ENCODE measurements at places on chromosomes 7 and 10.

- no peak for DNase-seq
Measured at GRCh38 chr10:66940965-66941364, 15.1 kb downstream of the LRRTM3 start.

DNA sequence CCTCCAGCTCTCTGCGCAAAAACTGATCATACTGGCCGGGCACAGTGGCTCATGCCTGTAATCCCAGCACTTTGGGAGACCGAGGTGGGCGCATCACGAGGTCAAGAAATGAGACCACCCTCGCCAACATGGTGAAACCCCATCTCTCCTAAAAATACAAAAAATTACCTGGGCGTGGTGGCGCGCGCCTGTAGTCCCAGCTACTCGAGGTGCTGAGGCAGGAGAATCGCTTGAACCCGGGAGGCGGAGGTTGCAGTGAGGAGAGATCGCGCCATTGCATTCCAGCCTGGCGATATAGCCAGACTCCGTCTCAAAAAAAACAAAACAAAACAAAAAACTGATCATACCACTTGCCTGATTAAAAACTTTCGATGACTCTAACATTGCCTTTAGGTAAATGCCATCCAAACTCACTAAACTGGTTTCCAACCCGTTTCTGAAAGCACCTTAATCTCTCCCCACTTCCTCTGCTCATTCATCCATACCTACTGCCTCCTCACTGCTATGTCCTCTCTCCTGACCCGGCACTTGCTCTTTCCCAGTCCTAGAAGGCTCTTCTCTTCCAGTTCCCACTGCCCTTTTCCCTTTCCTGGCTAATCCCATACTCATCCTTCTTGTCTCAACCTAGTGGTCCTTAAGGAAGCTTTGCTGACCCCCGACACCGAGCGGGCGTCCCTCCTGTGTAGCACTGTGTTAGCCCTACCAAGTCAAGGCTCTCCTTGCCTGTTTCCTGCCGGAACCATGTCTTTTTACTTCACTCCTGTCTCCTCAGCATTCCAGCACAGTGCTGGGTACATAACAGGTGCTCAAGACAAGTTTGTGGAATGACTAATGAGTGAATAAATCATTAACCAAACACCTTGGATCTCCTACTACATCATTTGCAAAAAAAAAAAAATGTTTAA lies 686 bp upstream of the MIOS start:
- no peak for DNase-seq

- DNase-seq: no peak
Measured at GRCh38 chr10:28906415-28906814, 229.1 kb downstream of the BAMBI start.

DNA sequence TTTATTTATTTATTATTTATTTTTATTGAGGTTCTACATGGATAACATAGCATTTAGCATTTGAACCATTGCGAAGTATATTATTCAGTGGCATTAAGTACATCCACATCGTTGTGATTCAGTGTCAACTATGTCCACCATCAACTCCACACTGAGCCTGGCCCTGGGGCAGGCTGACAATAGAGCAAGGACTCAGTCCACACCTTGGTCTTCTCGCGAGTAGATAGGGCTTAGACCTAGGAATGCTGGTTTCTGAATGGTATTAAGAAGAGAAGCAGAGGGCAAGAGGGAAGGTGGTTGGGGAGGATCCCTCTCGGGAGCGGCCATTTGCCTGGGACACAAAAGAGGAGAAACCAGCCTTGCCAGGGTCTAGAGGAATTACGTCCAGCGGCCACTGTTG lies 599.2 kb upstream of the MGMT start:
- no peak for DNase-seq

DNA sequence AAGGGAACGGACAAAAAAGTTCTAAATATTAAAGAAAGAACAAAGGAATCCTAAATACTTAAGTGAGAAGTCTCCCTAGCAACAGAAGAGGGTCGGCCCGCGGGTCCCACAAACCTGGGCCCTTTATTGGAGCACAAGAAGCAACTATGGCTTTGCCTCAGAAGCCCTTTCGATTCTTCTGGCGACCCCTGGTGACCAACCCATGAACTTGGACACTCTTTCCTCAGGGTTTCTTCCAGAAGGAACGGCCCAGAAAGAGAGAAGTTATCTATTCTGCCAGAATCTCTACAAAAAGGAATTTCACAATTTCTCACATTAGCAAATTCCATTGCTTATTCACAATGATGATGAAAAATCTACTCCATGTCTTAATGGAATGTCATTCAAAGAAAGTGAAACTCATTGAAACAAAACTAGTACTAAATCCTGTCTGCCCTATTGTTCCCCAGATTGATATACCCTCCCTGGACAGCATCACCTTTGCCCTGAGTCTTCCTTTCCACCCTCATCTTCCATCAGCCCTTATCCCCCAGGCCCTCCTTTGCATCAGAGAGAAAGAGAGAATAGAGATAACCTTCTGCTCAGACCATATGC lies 43.7 kb downstream of the CPVL start:
- peak; percentile 26 for DNase-seq

GRCh38 chr10:122253605-122254004 lies 17.5 kb upstream of the BTBD16 start:
- no peak for DNase-seq

DNA sequence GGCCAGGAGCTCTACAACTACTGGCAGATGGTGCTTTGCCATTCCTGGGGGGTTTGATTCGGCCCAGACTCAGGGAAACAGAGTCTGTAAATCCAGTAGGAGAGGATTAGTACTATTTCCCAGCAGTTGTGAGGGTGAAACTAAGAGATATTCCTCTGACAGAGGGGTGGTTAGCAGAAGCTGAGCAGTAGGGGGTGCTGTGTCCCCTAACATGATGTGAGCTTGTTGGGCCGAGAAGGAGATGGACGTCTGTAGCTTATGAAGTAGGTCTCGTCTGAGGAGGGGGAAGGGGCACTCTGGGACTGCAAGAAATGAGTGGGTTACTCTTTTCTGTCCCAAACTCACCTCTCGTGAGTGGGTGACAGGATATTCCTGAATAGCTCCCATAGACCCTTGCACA lies 179.2 kb upstream of the MBL2 start:
- DNase-seq: peak; percentile 10

DNA sequence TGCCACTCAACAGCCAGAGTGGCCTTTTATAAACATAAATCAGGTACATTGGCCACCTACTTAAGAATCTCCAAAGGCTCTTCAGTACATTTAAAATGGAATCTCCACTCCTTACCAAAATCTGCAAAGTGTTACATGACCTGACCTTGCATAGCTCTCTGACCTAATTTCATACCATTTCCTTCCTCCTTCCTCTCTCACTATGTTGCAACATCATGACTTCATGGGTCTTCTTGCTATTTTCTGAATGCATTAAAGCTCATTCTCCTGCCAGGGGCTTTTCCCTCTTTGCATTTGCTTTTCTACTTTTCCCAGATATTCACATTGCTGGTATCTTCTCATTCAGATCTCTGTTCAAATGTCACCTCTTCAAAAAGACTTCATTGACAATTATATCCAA lies 22.1 kb upstream of the PPP1R17 start:
- DNase-seq: no peak

- no peak for DNase-seq
Measured at GRCh38 chr7:115087437-115087836, 165.5 kb downstream of the MDFIC start.

DNA sequence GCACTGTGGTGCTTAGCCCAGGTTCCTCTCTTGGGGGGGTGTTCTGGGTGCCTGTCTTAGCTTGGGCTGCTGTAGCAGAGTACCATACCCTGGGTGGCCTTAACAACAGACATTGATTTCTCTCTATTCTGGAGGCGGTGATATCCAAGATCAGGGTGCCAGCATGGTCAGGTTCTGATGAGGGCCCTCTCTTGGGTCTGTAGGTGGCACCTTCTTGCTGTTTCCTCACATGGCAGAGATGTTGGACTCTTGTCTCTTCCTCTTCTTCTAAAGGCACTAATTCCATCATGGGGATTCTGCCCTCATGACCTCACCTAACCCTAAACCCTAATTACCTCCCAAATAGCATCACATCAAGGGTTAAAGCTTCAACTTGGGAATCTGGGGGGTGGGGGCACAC lies 19.9 kb upstream of the CRHR2 start:
- DNase-seq: no peak

DNA sequence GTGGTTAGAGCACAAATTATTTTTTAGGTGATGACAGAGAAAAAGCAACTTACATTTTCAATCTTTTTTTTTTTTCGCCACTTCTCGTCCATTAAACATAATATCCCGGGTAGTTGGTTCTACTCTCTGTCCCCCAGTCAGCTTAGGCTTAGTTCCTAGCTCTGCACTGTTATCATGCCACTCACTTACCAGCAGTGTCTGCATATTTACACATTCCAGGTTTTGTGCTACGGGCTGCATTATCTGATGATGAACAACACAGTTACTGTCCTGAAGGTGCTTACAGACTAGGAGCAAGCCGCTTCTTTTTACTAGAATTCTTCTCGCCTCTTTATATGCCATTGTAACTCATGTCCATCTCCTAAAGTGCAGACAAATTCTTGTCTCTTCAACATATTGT lies 121.8 kb upstream of the NPVF start:
- no peak for DNase-seq

GRCh38 chr7:68276725-68277124 lies 1280.1 kb downstream of the TYW1 start:
- no peak for DNase-seq

DNA sequence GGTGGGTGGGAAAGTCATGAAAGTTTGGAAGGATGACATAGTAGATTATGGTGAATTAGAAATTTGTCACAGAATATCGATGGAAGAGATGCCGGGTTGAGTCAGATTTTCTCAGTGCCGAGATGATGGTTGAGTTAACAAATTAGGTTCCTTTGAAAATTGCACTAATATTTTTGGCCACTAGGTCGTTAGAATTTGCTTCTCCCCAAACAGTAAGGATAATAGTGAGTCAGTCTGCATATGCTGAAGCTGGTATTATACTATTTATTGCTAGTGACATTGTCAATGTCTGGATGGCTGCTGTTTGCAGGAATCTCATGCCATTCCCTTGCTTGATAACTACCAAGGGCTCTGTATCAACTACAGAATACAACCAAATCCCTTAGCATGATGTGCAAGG lies 37.7 kb upstream of the MINDY3 start:
- no peak for DNase-seq

DNA sequence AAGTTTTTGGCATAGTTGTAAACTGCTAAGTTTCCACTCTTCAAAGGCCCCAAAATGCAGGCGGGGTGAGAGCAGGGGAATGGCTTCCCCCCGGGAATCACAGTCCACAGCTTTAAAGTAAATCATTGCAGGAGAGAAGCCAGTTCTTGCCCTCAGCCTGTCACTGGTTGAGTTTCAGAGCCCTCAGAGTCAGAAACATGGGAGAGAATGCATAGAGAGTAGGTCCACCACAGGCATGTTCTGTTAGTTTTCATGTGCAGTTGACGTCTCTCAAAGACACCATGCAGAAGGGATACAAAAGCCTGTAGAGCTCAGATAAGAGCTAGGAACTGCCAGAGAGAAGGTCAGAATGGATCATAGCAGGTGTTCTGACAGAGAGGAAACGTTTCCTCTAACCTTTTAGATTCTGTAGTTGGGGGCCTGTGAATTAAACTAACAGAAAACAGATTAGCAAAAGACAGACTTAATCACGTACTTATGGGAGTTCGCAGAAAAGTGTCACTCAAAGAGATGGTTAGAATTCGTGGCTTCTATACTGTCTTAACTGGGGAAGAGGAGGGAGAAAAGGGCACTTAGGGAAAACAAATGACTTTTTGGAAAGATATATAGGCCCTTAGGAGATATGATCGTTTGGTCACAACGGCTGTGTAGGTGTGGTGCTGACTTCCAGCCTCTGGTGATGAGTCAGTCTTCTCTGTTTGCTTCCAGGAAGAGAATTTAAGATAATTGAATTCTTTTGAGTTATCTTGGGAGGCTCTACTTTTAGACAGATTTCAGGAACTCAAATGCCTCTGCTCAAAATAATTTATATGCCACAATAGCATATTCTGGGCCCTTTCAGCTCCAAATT lies 48.0 kb upstream of the MSRB2 start:
- DNase-seq: no peak

GRCh38 chr10:131320860-131321604 lies 9.5 kb upstream of the TCERG1L start:
- DNase-seq: no peak

DNA sequence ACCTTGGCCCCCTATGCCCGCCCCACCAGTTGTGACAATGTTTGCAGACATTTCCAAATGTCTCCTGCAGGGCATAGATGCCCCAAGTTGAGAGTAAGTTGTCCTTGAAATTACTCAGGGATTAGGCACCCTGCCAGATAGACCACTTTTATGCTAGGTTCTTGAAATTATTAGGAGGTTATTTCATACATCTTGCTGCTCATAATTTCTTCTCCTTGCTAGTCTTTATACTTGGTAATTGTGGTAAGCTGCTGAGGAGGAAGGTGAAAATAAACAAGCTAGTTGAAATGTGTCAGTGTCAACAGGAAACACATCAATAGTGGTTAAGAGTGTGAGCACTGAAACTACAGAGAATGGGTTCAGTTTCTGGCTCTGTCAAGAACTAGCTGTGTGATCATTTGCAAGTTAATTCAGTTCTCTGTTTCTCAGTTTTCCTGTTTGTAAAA lies 63.7 kb upstream of the AOAH start:
- DNase-seq: no peak

- DNase-seq: no peak
Measured at GRCh38 chr10:123926401-123927264, 35.0 kb upstream of the CPXM2 start.

DNA sequence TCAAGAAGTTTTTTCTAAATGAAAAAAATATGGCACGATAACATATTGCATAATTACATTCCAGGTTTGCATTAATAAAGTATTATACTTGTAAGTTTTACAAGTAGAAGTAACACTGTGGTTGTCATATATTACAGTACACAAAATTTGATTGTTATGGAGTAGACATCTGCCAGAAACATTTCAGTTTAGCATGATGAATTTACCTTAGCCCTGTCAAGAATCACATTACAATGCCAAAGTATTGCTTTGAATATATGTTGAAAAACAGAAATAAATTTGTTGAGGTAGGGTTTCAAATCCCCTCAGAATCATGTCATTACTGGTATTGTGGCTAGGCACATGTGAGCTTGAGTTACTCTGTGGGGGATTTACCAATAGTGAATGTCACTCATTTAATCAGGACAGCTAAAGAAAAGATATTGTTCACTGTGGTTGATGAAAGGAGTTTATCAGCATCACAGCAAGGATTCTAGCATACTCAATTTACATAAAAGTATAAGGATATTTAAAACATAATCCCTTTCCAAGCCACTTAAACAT lies 112.1 kb downstream of the MDFIC start:
- no peak for DNase-seq

DNA sequence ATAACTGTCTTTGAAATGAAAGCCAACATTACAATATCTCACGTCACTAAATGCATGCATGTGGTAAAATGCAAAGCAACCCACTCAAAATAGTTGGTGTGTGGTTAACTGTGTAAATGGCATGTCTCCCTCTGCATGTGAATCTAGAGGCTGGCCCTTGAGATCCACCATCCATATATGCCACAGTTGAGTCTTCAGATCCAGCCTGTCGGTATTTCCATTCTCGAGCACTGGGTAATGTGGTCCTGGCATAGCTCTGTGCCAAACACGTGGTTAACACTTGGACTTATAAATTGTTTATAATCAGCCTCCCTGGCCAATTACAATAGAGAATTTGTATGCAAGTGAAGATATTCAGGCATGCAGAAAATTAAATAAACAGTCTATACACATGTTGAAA lies 90.3 kb downstream of the LYZL1 start:
- DNase-seq: no peak

GRCh38 chr7:55992346-55992745 lies 28.0 kb downstream of the NIPSNAP2 start:
- no peak for DNase-seq

- no peak for DNase-seq
Measured at GRCh38 chr7:4993471-4993870, 34.5 kb upstream of the MMD2 start.

All from NCI-H2081 (cell line).